ENCODE measurements at places on chromosomes 13 and 19. TPM values are rescaled to one million over a fixed set of nuclear protein-coding genes. Genes with fewer than 3 reads are reported as not detected.

MEF2B gene
- 1.6 TPM for total RNA-seq

NCAN gene
- not detected for total RNA-seq

MCF2L gene
- 9.3 TPM for total RNA-seq

IZUMO2 gene
- total RNA-seq, result not detected

CEACAM5 gene
- not detected for total RNA-seq

ONECUT3 gene
- not detected for total RNA-seq

B3GNT3 gene
- total RNA-seq, result not detected

PRRG2 gene
- 1.5 TPM for total RNA-seq

ZNF132 gene
- total RNA-seq, result 4.3 TPM

GRCh38 chr13:80399340-80400163 lies 58.6 kb upstream of the SPRY2 start:
- H3K27ac ChIP-seq, result peak overlapping the region; percentile 49
- H3K4me3 ChIP-seq, result no peak overlapping the region
- no peaks in the 10 kb centered on the region for H3K27me3 ChIP-seq
- DNase-seq, result no peak
- H3K4me1 ChIP-seq, result peaks cover 19% of the 10 kb centered on the region
- H3K36me3 ChIP-seq, result no peaks in the 10 kb centered on the region

GRCh38 chr13:23583491-23583890 lies 13.3 kb downstream of the TNFRSF19 start:
- no peak for DNase-seq
- H3K27ac ChIP-seq, result no peak overlapping the region
- peaks cover 51% of the 10 kb centered on the region for H3K27me3 ChIP-seq
- no peaks in the 10 kb centered on the region for H3K36me3 ChIP-seq

DNA sequence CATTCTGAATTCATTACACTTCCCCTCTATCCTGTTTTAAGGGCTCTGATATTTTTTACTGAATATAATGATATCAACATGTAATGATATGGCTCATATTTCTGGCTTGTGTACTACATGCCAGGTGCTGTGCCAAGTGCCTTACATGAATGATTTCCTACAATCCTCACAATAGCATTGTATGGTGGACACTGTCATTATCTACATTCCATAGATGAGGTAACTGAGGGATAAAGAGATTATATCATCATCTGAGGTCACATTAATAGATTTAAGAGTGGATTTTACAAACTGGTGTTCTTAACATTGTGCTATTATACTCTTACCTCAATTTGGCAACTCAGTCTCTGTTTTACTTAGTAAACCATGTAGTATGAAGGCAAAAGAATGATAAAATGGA lies 502.0 kb downstream of the LIG4 start:
- no peak overlapping the region for H3K27ac ChIP-seq
- no peak for DNase-seq
- H3K4me1 ChIP-seq, result no peaks in the 10 kb centered on the region
- H3K27me3 ChIP-seq, result no peaks in the 10 kb centered on the region
- no peaks in the 10 kb centered on the region for H3K36me3 ChIP-seq

GRCh38 chr19:14933506-14933905 lies 7.8 kb upstream of the OR7C2 start:
- no peak overlapping the region for H3K27ac ChIP-seq
- no peak overlapping the region for H3K4me3 ChIP-seq
- no peak for DNase-seq
- no peaks in the 10 kb centered on the region for H3K4me1 ChIP-seq
- no peaks in the 10 kb centered on the region for H3K36me3 ChIP-seq

DNA sequence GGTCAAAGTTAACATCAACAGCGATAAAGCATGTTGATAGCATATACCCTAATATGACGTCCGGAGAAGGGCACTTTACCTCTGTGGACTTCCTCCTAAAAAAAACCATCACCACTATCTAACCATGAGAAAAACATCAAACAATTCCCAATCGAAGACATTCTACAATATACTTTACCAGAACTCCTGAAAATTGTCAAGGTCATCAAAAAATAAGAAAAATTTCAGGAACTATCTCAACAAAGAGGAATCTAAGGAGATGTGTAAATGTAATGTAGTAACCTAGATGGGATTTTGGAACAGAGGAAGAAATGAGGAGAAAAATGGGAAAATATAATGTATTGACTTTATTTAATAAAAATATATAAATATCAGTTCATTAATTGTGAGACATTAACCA lies 1026.8 kb upstream of the MIR17HG start:
- no peak overlapping the region for H3K27ac ChIP-seq
- no peak for DNase-seq
- H3K4me3 ChIP-seq, result no peak overlapping the region
- no peaks in the 10 kb centered on the region for H3K27me3 ChIP-seq
- H3K36me3 ChIP-seq, result no peaks in the 10 kb centered on the region
- no peaks in the 10 kb centered on the region for H3K4me1 ChIP-seq

DNA sequence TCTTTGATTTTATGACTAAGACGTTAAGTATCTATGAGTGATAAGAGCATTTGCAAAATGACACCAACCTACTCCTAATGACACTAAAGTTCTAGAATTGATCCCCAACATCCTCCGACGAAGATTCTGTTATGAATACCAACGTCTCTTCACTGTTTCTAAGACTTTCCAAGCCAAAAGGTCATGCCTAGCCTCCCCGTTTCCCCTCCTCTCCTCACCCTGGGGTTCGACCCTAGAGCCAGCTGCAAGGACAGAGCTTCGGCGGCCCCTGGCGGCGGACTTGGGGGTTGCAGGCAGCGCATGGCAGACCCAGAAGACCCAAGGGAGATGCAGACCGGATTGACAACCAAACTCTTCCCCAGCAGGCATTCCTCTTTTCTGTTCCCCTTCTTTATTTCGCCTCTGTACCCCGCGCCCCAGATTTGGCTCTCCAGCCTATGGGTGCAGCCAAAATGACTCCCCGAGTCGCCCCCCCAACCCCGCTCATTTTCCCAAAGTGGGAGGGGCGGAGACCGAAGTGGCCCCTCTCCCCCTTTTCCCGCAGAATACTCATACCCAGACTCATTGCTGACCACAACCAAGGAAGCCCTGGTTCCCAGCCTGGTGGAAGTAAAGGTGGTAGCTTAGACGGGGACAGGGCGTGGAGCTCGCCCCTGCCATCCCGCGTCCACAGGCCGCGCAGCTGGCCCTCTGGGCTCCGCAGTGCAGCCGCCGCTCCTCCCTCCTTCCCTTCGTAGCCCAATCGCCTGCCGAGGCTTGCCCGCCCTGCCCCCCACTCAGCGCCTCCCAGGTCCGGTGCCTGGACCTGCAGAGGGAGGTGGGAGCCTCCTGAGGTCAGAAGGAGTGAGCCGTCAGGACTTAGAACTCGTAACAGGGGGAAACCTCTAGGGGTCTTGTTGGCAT lies 4.1 kb upstream of the EML2 start:
- H3K27me3 ChIP-seq, result peaks cover 24% of the 10 kb centered on the region
- H3K36me3 ChIP-seq, result peaks cover 18% of the 10 kb centered on the region
- H3K4me3 ChIP-seq, result peak overlapping the region; percentile 81
- peak; percentile 94 for DNase-seq
- peak overlapping the region; percentile 98 for H3K27ac ChIP-seq

DNA sequence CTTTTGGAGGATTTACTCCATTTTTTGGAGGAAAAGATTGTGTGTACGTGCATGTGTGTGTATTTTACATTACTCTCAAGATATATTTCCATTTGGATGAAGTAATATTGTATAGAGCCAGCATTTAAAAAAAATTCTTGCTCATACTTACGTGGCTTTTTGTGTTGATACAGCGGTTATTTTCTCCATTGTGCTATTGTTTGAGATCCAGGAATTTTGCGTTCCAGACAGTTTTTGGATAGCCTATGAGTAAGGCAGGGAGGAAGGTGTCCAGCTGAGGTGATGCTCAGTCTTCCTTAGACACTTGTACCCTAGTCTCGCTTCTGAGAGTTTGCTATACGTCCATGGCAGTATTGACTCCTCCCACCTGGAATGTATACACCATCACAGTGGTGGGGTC lies 92.2 kb upstream of the ARHGEF7 start:
- peaks cover 2% of the 10 kb centered on the region for H3K36me3 ChIP-seq
- peaks cover 29% of the 10 kb centered on the region for H3K27me3 ChIP-seq
- H3K27ac ChIP-seq, result no peak overlapping the region
- peaks cover 2% of the 10 kb centered on the region for H3K4me1 ChIP-seq
- H3K4me3 ChIP-seq, result no peak overlapping the region

DNA sequence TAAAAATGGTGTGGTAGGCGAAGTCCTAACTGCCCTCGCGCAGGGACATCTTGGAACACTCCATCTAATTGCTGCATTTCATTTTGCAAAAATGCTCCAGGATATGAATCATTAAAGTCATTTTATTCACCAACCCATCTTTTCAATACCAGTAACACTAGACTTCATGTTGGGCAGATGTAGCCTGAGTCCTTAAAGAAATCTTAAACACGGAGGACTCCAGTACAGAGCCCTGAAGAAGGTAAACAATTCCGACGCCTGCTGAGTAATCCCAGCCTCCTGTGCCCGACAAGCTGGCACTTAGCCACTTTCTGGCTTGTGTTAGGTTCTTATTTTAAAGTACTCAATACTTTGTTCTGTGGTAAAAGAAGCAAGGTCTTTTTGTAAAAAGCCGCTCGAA lies 58.0 kb upstream of the IRS2 start:
- peaks cover 8% of the 10 kb centered on the region for H3K4me1 ChIP-seq
- no peak for DNase-seq
- no peak overlapping the region for H3K4me3 ChIP-seq
- no peaks in the 10 kb centered on the region for H3K36me3 ChIP-seq
- peaks cover 42% of the 10 kb centered on the region for H3K27me3 ChIP-seq
- no peak overlapping the region for H3K27ac ChIP-seq

GRCh38 chr13:43782686-43783085 lies 4.1 kb downstream of the ENOX1 start:
- no peaks in the 10 kb centered on the region for H3K36me3 ChIP-seq
- H3K27ac ChIP-seq, result no peak overlapping the region
- no peak overlapping the region for H3K4me3 ChIP-seq
- H3K4me1 ChIP-seq, result peaks cover 2% of the 10 kb centered on the region

GRCh38 chr13:38204556-38204955 lies 145.1 kb upstream of the UFM1 start:
- H3K27me3 ChIP-seq, result peaks cover 7% of the 10 kb centered on the region
- H3K4me3 ChIP-seq, result no peak overlapping the region
- DNase-seq, result no peak
- no peak overlapping the region for H3K27ac ChIP-seq
- no peaks in the 10 kb centered on the region for H3K4me1 ChIP-seq

DNA sequence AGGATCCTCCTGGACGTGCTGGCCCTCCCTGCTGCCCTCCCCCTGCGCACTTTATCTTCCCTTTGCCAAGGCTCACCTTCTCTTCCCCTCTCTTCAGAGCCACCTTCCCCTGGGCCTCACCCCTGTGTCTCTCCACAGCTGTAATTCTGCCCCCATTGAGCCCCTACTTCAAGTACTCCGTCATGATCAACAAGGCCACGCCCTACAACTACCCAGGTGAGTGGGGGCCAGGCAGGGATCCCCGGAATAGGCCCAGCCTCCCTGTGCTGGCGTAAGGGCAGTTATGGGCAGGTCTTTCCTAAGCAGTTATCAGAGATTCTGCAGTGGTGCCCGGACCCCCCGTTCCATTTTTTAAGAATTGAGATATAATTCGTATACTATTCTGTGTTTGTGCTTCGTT lies 3.1 kb downstream of the NDUFA3 start:
- H3K27me3 ChIP-seq, result no peaks in the 10 kb centered on the region
- peaks cover 21% of the 10 kb centered on the region for H3K4me1 ChIP-seq
- no peak for DNase-seq
- H3K36me3 ChIP-seq, result peaks cover 18% of the 10 kb centered on the region
- H3K4me3 ChIP-seq, result peak overlapping the region; percentile 40
- H3K27ac ChIP-seq, result no peak overlapping the region

DNA sequence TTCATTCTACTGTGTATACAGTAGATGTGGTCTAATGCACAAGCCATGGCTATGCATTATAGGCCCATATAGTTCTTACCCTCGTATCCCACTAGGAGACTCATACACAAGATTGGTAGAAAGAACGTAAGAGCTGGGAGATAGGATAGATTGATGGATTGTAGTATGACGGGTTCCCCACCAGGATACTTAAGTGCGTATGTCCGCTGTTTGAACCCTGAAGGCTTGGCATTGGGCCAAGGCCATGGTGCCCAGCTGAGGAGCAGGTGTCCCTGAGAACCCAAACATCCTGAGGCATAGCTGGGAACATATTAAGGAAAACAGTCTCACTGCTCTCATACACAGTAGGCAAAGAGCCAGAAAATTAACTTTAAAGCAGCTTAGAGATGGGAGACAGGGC lies 617.5 kb upstream of the KLF12 start:
- H3K36me3 ChIP-seq, result no peaks in the 10 kb centered on the region
- H3K27ac ChIP-seq, result no peak overlapping the region
- H3K27me3 ChIP-seq, result no peaks in the 10 kb centered on the region
- no peaks in the 10 kb centered on the region for H3K4me1 ChIP-seq
- DNase-seq, result no peak
- H3K4me3 ChIP-seq, result no peak overlapping the region

DNA sequence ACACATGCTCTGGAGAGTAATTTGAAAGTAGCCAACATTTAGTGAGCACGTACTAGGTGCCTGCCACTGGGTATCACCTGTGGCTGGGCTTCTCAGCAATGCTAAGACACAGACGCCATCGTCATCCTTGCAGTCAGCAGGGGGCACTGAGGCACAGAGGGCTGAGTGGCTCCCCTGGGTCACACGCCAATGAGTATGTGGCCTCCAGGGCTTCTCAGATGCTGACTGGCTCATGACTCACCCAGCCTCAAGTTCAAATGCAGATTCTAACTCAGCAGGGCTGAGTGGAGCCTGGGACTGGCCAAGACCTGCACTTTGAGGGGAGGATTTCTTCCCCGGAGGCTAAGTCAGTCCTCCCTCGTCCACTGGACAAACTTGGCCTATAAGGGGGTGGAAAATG lies 115.1 kb upstream of the CACNA1A start:
- H3K4me3 ChIP-seq, result no peak overlapping the region
- peak; percentile 33 for DNase-seq
- no peak overlapping the region for H3K27ac ChIP-seq
- H3K4me1 ChIP-seq, result no peaks in the 10 kb centered on the region

Measured in activated naive CD8-positive, alpha-beta T cell treated with anti-CD3 and anti-CD28 coated beads for 36 hours (primary cell).